ENCODE measurements at places on chromosomes 4 and X.

- DNase-seq, result no peak
These were observed 159.1 kb upstream of the HS3ST1 start for GRCh38 chr4:11587797-11588196.

DNA sequence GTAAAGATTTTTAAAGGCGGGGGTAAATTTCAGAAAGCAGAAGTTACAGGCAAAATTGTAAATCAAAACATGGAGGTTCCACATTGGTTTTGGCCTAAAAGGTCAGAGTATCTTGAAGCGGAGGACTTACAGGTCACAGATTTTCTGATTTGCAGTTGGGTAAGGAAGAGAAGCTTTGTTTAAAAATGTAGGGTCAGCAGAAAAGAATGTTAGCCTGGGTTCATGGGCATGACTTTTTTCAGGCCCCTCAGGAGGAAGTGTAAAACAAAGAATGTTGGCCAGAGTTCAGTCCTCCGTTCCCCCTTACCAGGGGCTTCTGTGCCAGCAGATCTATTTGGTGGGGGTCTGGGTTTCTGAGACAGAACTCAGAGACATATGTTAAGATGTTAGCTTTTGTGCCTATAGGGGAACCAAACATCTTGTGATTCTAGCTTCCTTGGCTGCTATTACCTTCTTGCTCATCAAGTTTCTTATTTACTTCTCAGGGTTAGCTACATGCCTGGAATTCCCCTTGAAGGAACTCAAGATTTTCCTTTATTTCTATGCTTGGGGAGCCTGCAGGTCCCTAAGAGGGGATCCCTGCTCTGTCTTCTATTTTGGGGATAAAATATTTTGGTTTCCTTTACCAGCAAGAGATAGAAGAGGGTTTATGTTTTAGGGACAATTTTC, 160.3 kb downstream of the ANK2 start:
- no peak for DNase-seq

GRCh38 chrX:49704691-49705404, 9.1 kb upstream of the PAGE1 start:
- DNase-seq, result no peak

DNA sequence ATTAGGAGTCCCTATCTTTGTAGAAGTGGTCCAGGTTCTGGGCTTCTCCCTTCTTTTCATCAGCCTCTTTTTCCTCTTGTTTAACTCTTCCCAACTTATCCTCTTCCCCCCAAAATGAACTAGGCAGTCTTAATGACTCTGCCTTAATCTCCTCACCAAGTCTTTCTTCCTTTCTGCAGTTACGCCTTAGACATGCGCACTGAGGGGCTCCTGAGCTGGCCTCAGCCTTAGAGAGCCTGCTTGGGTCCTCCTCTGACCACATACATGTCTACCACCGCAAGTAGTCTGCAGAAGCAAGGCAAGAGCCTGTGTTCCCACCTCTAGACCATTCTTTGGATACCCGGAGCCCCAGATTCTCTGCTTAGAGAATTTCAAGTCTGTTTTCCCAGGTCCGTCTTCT, 199.9 kb downstream of the MGST2 start:
- no peak for DNase-seq

DNA sequence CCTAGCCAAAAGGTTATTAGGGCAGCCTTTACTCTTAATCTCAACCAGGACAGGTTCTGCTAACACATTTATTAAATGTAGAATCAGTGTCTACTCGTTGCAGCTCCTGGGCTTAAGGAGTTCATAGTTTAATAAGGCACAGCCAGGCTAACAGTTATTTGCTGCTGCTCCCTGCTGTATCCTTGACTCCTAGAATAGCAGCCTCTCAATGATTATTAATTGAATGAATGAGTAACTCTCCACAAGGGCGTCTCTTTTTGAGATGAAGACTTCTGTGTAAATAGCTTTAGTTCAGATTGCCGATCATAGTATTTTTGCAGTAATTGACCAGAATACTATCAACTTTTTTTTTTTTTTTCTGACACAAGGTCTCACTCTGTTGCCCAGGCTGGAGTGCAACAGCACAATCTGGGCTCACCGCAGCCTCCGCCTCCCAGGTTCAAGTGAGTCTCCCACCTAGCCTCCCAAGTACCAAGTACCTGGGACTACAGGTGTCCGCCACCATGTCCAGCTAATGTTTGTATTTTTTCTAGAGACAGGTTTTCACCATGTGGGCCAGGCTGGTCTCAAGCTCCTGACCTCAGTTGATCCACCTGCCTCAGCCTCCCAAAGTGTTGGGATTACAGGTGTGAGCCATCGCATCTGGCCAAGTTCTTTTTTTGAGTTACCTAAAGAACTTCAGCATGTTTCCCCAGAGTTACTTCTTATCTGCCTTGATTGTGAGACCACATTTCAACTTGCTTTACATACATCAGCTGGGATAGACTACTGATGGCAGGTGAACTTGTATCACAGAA, 2.9 kb downstream of the UGDH start:
- no peak for DNase-seq

- no peak for DNase-seq
These were observed 84.2 kb downstream of the SLC2A9 start for GRCh38 chr4:9937078-9937477.

- DNase-seq, result no peak
These were observed 164.2 kb upstream of the SPRY1 start for GRCh38 chr4:123232439-123232838.

DNA sequence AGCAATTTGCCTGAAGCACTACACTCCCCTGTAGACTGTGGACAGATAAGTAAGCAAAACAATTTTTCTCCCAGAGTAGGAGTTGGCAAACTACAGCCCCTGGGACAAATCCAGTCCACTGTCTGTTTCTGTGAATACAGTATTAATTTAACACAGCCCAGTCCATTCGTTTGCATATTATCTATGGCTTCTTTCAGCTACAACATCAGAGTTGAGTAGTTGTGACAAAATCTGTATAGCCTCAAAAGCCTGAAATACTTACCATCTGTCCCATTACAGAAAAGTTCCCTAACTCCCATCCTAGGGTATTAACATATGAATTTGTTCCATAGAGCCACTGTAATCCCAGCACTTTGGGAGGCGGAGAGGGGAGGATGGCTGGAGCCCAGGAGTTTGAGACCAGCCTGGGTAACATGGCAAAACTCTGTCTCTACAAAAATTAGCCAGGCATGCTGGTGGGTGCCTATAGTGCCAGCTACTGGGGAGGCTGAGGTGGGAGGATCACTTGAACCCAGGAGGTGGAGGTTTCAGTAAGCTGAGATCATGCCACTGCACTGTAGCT, 53.0 kb downstream of the AMELX start:
- DNase-seq, result no peak

GRCh38 chr4:82989575-82990429, 20.8 kb downstream of the LIN54 start:
- DNase-seq, result no peak

DNA sequence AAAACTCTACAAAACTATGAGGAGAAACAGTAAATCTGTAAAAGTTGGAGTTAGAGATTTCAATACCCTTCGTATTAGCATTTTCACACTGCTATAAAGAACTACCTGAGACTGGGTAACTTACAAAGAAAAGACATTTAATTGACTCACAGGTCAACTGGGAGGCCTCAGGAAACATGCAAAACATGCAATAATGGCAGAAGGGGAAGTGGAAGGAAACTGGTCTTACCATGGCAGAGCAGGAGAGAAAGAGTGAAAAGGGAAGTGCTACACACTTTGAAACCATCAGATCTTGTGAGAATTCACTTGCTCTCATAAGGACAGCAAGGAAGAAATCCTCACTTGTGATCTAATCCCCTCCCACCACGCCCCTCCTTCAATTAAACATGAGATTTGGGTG, 949.9 kb downstream of the TECRL start:
- no peak for DNase-seq

- no peak for DNase-seq
These were observed 51.7 kb upstream of the MCF2 start for GRCh38 chrX:139759637-139760036.

DNA sequence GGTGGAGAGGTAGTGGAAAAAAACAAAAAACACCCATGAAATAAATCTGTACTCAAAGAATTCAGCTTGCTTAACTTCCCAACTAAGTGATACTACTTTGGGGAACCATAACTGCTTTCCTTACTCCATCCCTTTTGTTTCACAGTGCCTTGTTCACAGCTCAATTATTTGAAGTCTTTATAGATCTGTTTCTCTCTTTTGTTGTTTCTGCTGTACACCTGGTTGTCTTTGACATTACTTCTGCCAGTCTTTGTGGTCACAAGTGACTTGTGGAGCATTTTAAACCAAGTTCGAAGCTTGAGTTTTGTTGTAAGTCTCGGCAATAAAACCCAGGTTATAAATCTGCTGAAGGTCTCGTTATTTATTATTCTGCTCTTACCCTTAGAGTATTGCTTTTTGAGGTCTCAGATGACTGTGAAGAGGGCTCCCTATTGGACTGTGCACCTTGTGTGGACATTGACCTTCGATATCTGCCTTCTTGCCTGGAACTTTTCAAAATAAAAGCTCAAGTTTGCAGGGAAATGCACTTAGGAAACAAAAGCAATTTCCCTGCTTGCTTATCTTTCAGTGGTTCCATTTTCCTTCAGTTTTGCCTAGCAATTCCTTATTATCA, 59.8 kb downstream of the ANK2 start:
- DNase-seq, result no peak

- no peak for DNase-seq
These were observed 91.6 kb upstream of the LIMCH1 start for GRCh38 chr4:41446391-41446790.

DNA sequence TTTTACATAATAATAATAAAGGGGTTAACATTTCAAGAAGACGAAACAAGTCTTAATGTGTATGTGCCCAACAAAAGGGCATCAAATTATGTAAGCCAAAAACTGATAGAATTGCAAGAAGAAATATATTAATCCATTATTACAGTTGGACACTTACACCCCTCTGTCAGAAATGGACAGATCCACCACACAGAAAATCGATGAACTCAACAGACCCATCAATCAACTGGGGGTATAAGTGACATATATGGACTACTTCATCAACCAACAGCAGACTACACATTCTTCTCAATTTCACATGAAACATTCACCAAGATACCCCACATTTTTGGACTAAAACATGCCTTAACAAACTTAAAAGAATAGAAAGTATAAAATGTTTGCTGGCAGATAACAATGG, 183.8 kb downstream of the COL25A1 start:
- no peak for DNase-seq

GRCh38 chr4:109615742-109616141, 55.7 kb downstream of the MCUB start:
- no peak for DNase-seq

All from activated naive CD4-positive, alpha-beta T cell treated with anti-CD3 and anti-CD28 coated beads, Interleukin-2, amount 50 U/mL, for 72 hours (primary cell).